Endothelial cell of umbilical vein (primary cell): ENCODE measurements at places on chromosomes 6 and 20. TPM values are rescaled to one million over a fixed set of nuclear protein-coding genes. Genes with fewer than 3 reads are reported as not detected.

The LRRC1 gene
- 5.5 and 5.6 TPM in 2 replicates for polyA plus RNA-seq

DNA sequence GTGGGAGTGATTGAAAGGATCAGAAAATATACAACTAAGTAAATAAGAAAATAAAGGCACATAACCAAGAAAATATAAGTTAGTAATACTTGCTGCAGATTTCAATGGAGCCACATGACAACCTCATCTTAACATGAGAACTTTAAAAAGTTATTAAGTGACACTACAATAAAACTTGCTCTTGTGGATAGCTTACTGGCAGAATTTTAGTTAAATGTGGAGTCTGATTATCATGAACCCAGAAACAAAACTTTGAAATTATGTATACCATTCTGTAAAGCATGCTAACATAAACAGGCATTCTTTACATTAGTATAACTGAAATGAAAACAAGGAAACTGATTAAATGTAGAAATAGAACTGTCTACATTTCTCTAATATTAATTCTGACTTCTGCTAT lies 220.9 kb downstream of the RFPL4B start:
- DNase-seq, result no peak

- no peak for DNase-seq
These were observed 206.8 kb downstream of the SOX4 start for GRCh38 chr6:21800330-21800729.

GRCh38 chr6:134637282-134637681 lies 312.6 kb downstream of the ALDH8A1 start:
- DNase-seq, result no peak

- DNase-seq, result peak; percentile 52
These were observed 1.5 kb upstream of the ASF1A start for GRCh38 chr6:118892355-118892991.

DNA sequence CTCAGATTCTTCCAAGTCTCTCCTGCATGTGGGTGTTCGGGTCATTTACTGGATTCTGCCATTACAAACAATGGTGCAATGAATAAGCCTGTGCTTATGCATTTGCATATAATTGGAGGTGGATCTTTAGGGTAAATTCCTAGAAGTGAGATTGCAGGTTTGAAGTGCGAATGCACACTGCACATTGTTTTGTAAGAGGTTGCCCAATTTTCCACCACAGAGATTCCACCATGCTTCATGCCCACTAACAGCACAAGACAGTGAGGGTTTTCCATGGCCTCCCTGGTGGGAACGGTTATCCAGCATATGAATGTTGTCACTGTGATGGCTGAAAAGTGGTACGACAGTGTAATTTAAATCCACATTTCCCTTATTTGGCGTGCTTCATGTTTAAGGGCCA lies 178.8 kb upstream of the PMEPA1 start:
- no peak for DNase-seq

DNA sequence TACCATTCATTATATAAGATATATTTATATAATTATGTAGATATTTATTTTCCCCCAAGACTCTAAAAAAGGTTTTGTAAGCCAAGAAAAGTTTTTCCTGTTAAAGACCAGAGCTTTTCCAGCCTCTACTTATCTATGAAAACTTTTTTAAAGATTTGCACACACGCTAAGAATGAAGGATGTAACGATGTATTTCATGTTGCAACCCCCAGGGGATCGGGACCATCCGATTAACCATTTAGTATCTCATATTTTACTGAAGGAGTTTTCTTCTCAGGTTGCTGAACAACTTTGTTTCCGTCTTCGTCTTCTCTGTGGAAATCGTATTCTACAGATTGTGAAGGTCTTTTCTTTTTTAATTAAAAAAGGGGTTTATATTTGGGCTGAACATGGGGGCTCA lies 70.0 kb upstream of the SASH1 start:
- DNase-seq, result no peak

DNA sequence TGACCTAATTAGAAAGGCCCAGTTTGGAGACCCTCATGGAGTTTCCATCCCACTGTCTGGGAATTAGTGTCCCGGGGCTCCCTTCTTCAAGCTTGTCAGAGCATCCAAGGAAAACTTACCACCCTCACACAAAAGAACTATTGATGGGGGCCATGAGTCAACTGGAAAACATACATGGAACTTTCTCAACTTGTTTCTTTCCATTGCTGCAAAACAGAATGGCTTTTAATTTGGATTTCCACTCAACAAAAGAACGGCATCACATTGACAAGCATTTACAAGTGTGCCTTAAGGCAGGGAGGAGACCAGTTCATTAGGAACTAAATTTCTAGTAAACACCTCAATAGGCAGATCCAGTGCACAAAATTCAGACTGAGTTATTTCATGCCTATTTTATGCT lies 289.1 kb upstream of the PREP start:
- DNase-seq, result no peak

DNA sequence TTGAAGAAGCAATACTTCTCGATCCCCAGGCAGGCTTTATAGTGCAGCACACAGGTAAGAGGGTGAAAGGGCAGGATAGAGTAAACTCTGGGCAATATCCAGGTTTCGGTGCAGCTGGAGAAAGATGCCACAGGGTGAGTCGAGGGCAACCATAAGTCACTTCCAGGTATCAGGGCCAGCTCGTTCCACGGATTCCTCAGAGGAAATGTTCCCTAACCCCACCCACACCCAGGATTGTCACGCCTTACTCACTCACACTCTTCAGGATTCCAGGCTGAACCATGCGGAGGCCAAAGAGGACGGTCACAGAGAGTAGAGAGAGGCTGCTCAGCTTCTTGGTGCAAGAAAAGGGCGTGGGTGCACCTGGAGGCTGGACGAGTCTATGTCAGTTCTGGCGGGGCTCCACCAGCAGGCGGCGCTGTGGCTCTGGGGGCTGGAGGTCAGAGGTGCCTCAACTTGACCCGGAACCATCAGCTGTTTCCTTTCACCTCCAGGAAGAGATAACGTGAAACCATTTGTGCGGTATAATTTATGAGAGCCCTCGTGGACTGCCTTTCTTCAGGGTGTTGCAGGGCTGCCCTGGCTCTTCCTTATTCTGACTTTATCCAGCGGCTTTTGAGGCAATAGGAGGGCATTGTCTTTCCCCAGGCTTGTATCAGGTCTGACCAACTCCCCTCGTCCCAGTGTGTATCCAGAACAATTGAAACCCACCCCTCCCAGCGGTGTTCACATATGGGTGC lies 14.5 kb upstream of the WFDC12 start:
- peak; percentile 4 for DNase-seq

DNA sequence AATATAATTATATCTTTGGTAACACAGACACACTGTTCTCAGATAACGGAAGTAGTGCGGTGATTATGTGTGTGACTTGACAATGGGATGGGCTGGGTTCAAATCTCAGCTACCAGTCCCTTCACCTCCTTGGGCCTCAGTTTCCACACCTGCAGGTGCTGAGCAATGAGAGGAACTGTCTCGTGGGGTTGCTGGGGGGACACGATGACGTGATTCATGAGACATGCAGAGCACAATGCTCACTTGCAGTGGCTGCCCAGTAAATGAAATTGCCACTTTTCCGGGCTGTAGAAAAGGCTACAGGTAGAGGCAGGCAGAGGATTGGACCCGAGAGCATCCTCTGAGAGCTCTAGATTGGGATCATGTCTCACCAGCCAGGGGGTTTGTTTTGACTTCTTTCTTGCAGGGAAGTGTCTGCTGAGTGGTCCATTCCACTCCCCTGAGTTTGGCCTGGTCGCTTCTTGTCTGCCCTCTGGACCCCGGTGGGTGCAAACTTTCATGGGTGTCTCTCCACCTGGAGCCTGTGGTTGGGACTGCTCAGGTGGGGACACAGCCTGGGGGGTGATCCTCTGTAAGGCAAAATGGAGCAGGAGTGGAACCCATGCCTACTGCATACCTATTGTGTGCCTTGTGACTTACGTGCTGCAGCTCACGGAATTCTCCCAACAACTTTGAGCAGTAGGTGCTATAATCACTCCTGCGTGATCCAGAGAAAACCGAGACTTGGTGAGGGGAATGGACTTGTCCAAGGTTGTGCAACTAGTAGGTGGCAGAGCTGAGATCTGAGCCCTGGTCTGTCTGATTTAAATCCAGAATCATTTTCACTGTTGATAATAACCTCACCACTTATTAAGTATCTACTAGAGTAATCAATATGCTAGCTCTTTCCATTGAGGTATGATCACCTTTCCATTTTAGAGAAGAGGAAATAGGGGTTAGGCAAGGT lies 147.2 kb downstream of the CEBPB start:
- no peak for DNase-seq

DNA sequence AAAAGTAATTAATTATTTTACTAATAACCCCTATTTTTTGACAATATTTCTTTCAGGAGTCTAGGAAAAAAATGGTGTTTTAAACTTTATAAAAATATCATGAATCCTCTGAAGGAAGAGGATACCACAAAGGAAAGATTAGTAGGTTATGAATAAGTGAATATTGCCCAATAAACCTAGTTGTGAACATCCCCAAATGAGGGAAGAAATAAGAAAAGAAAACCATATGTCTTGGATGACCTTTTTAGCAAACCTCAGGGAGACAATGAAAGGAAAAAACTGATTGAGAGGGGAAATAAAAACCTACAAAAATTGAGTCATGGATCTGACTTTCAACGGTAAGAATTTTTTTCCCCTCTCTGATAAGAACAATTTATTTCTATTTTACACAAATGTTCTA lies 34.4 kb downstream of the TENT5A start:
- no peak for DNase-seq

DNA sequence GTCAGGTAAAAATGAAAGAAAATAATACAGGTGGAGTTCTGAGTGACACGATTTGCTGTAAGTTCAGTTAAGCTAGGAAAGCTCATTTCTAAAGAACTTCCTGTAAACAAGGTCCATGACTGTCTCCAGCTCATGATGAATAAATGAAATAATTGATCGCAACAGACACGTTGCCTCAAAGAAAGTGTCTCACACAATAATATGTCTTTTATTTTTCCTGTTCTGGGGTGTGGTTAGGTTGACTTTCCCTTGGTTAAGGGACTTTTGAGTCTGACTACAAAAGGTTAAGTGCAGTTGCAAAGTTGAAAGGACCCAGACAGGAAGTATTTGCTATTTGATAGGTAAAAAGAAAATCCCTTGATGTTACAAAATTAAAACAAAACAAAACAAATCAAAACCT lies 304.2 kb upstream of the PRDM1 start:
- DNase-seq, result no peak

DNA sequence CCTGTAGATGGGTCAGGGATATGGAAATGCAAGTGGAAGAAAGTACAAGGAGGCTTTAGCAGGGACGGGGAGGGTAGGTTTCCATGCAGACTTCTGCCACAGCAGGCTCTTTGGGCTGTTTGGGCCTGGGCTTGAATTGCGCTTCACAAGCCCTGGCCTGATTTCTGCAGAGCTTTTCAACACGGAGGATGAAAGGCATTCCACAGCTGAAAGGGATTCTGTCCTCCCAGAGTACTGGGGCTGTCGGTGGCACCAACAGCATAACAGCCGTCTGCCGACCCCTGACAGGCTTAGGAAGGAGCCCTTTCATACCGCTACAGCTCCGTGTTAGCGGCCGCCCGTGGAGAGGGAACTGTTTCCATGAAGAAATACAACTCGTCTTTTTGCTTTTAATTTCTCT lies 22.9 kb upstream of the TBC1D7 start:
- no peak for DNase-seq
